LoVo (cell line): ENCODE measurements at places on chromosomes 4 and X.

DNA sequence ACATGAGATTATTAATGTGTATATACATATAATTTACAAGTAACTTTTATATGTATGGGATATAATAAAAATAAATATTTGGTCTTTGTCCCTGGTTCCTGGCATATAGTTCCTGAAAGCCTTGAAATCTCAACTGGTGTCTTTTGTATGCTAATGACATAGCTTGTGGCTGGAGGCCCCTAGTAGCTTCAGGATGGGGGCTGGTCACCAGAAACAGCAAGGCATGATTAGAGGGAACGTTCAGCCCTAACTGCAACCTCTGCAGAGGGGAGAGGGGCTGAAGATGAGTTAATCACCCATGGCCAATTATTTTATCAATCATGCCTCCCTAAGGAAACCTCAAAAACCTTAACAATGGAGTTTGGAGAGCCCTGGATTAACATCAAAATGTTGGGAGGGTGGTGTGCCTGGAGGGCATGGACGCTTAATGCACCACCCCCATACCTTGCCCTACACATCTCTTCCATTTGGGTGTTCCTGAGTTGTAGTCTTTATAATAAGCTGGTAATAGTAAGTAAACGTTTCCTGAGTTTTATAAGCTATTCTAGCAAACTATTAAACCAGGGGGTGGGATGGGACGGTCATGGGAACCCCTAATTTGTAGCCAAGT is 21.3 kb downstream of the PIN4 start:
- DNase-seq = no peak

GRCh38 chrX:95974096-95974470 is 710.6 kb upstream of the DIAPH2 start:
- DNase-seq = no peak

GRCh38 chr4:6074758-6075157 is 56.5 kb upstream of the C4orf50 start:
- no peak for DNase-seq

DNA sequence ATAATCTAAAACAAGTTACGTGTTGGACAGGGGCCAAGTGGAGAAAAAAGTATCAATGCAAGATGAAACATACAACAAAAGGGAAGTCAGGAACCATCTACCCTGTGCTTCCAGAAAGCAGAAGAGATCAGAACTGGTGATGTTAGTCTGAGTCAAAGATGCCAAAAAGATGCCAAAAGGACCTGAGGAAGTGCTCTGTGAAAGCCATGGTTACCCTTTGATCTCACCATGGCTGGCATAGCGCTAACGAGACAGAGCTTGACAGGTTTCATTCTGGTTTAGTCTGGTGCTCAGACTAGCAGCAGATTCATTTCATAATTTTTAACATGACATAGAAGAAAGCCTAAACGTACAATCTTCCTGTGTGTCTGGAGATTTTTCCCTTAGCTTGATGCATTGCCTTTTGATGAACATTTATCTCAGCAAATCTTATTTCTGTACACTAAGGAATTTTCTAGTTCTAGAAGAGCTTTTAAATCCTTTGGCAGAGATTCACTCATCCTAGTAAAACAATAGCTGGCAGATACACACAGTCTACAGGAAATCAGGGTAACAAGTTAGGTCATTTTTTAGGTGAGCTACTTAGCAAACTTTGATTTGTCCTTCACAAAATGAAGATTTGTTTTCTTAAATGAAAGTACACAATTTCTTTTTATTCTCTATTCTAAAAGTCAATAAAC is 87.7 kb downstream of the COL25A1 start:
- DNase-seq = no peak

GRCh38 chr4:157973297-157973696 is 199.5 kb downstream of the GASK1B start:
- DNase-seq = no peak

DNA sequence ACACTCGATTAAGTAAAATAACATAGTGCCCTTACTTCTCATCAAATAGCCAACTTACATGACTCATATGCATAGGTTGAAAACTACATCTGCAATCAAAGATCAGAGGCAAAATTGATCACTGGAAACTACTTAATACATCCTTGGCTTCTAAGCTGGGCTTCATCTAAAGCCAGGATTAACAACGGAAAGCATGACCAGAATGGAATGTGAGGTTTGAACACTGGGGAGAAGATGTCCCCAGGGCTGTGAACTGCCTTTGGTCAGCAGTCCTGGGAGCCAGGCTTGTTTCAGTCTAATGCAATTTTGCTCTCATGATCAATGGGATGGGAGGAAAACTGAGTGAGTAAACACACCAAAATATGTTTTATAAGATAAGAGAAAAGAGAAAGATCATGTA is 192.5 kb upstream of the TTC29 start:
- no peak for DNase-seq

- no peak for DNase-seq
Measured at GRCh38 chr4:105162123-105162796, 15.6 kb downstream of the TET2 start.

DNA sequence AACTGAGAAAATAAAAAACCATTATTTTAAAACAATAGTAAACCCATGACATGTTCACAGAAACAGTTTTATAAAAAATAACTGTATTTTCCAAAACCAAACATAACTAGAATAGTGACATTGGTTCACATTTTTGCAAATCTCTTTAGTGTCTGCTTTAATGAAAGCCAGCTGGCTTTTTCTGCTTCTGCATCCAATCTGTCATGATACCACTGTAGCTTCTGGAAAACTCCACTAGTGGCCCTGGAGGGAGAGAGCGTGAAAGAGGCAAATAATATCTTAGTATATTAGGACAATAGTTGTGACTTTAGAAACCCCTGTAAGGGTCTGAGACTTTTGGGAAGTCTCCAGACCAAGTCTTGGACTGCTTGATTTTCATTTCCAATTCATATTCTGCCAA is 31.1 kb downstream of the FGFBP1 start:
- no peak for DNase-seq

GRCh38 chr4:26330186-26330787 is 9.5 kb downstream of the RBPJ start:
- DNase-seq = peak; percentile 60

- no peak for DNase-seq
Measured at GRCh38 chr4:7970361-7970946, 30.8 kb upstream of the AFAP1 start.

- DNase-seq = no peak
Measured at GRCh38 chr4:116688536-116688935, 396.8 kb downstream of the TRAM1L1 start.

DNA sequence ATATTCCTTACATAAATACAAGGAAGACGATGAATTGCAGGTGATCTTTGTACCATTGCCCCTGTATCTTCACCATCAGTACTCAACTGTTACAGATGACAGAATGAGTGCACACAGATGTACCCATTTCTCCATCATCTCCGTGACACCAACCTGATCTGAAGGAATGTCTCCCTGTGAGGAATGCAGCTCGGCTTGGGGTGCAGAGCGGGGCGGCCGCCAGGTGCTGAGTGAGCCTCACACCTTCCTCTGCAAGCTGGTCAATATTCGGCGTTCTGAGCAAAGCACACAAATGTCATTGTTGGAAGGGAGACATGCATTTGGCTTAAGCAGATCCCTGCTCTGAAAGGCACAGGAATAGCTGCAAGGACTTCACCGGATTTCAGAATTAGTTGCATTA is 7.4 kb downstream of the ARSD start:
- DNase-seq = no peak

DNA sequence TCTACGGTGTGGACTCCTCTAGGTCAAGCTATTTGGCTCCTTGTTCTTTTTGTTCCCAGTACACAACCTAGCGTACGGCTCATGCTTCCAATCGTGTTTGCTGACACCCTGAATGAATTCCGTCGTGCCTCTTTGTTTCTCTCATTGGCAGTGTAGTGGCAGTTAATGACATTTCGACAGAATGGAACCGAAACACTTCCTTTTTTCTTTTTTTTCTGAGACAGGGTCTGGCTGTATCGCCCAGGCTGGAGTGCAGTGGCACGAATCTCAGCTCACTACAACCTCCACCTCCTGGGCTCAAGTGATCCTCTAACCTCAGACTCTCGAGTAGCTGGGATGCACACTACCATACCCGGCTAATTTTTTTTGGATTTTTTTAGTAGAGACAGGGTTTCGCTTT is 113.3 kb upstream of the ATP6AP2 start:
- no peak for DNase-seq

DNA sequence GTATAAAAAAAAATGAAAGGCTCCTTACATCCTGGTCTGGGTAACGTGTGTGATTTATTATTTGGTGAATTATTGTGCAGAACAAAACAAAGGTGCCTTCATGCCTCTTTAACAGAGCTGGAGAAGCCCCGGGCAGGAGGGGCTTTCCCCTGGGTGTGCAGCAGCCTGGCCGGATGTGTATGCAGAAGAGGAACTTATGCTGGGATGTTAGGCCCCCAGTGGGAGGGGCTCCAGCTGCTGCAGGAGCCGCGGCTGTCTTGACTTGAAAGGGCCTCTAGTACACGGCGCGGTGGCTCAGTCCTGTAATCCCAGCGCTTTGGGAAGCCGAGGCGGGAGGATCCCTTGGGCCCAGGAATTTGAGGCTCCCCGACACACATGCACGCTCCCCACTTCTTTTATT is 16.0 kb downstream of the CCNQ start:
- no peak for DNase-seq

GRCh38 chr4:106695501-106696262 is 327.1 kb upstream of the GIMD1 start:
- no peak for DNase-seq

DNA sequence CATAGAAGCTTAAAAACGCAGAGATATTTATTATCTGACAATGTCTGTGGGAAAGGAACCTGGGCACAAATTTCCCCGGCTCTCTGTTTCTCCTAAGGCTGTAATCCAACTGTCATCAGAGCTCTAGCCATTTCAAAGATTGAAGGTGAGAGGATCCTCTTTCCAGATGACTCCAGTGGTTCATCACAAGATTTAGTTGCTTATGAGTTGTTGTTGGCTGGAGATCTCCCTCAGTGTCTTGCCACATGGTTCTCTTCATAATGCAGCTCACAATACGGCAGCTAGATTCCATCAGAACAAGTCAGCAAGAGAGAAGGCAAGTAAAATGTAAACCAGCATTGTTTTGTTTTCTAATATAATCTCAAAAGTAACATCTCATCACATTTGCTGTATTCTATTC is 369.4 kb downstream of the GASK1B start:
- no peak for DNase-seq

DNA sequence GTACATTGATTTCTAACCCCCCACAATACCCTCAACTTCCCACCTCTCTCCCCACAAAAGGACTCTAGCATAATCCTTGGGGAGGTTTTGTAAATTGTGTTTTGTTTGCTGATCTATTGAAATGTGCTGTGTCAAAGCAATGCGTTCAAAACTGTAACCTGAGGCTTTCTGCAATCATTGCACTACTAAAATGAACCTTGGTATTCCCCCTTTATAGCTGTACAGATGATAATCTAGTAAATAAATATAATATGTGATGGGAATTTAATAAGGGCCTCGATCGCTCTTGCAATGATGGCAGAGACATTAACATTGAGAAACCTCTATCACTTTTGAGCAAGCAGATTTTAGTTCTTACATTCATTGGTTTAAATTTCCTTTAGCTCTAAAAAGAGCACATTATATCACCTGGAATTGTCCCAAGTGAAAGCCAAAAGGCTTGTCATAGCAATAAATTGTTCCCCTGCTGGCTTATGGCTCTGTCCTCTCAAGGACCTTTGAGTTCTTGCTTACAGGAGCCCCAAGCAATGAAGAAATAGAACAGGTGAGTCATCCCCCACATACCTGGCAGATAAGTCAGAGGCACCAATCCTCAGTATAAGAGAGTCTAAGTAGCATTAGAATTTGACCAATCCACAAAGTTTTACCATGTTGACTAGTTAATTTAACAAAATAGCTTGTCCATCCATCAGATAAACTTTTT is 18.4 kb upstream of the ACE2 start:
- DNase-seq = peak; percentile 82

GRCh38 chrX:76220856-76221255 is 48.0 kb downstream of the PBDC1 start:
- no peak for DNase-seq

GRCh38 chr4:69718396-69719271 is 41.8 kb downstream of the SULT1B1 start:
- DNase-seq = peak; percentile 41

DNA sequence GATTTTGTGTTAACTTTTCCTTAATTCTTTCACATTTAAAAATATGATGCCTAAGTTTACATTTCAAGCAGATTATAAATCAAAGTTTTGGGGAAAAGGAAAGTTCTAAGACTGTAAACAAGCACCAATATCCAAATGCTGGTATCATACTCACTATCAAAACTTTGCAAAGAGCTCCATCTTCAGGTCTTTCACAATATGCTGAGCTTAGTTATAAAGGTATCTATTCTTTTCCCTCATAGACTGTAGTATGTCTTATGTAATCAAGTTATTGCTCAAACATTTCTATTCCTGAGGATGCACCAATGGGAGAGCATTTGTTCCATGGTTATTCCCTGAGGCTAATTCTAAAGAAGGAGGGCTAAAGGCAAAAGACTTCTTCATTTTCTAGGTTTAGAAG is 207.9 kb upstream of the FAM241A start:
- DNase-seq = peak; percentile 15

- DNase-seq = no peak
Measured at GRCh38 chrX:16785247-16786138, 773 bp upstream of the TXLNG start.

GRCh38 chr4:85650908-85651307 is 176.0 kb downstream of the ARHGAP24 start:
- no peak for DNase-seq
